ENCODE measurements at places on chromosomes 3 and 15. TPM values are rescaled to one million over a fixed set of nuclear protein-coding genes. Genes with fewer than 3 reads are reported as not detected.

DNA sequence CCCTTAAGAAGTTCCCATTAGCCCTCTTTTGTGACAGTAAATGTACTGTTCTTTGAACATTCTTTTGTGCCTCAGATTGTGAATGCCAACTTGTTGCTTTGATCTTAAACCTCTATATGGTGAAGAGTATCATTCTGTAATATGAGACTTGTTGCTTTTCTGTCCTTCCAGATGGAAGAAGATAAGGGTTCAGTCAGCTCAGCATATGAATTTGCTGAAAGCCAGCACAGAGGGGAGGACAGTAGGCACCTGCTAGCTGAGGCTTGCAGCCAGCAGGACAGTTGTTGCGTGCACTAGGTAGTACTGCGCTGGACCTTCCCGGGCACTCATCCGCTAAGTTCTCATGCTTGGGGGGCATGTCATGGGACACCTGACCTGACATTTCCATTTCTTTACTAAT, 74.7 kb downstream of the DCUN1D1 start:
- DNase-seq: no peak

DNA sequence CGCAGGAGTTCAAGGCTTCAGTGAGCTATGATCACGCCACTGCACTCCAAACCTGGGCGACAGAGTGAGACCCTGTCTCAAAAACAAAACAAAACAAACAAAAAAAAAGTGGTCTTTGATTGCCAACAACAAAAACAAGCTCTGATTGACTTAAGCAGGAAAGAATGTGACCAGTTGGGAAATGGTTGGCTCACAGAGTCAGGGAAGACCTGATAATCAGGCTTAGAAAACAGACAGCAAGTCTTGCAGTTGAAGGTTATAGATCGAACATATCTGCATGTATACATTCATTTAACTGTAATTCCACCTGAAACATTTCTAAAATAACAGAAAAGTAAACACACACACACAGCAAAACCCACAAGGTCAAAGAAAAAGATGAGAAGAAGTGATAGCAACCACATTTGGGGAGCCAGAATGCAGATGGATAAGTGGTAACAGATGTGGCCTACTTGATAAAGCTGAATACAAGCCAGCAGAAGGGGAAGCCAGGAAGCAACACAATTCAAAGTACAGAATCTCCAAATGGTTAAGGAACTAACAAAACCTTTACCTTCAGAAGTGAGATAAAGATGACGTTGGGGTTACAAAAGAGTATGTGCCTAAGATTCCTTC, 699.9 kb upstream of the ZNF385D start:
- DNase-seq: peak; percentile 30

DNA sequence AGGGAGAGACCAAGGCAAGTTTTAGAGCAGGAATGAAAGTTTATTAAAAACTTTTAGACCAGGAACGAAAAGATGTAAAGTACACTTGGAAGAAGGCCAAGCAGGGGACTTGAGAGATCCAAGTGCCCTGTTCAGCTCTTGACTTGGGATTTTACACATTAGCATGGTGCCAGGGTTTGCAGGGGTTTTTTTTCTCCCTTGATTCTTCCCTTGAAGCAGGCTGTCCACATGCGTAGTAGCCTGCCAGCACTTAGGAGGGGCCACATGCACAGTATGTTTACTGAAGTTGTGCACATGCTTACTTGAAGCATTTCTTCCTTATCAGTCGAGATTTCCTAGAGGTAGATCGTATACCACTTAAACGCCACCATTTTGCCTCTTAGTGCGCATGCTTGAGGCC, 277.5 kb upstream of the AGTR1 start:
- DNase-seq: no peak

DNA sequence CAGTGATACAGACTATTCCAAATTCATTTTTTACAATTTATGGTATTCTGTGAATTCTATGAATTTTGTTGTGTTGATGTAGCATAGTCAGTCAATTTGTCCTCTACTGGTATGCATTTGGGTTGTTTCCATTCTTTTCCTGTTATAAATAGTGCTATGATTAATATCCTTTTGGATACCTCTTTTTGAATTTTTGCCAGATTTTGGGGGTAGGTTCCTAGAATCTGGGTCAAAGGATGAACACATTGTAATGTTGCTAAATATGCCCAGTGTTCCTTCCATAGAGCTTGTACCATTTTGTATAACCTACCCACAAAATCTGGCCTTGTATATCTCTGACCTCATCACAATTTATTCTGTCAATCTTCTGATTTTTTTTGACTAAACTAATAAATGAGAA, 44.4 kb upstream of the C3orf38 start:
- no peak for DNase-seq

DNA sequence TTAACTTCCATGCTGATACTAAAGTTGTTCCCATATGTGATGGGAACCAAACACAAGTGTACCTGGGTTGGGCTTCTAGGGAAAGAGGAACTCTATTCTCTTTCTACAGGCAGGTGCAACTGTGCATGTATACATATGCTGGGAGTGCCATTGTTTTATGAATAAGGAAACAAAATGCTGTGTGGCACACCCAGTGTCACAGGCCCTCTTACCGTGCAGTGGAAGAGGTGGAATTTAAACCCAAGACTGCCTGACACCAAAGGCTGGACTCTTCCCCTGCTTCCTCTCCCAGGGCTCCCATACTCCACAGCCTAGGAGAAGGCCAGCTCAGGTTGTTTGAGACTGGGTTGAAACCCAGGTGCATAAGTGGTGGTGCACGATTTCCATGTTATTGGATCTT, 1.9 kb upstream of the FETUB start:
- no peak for DNase-seq

DNA sequence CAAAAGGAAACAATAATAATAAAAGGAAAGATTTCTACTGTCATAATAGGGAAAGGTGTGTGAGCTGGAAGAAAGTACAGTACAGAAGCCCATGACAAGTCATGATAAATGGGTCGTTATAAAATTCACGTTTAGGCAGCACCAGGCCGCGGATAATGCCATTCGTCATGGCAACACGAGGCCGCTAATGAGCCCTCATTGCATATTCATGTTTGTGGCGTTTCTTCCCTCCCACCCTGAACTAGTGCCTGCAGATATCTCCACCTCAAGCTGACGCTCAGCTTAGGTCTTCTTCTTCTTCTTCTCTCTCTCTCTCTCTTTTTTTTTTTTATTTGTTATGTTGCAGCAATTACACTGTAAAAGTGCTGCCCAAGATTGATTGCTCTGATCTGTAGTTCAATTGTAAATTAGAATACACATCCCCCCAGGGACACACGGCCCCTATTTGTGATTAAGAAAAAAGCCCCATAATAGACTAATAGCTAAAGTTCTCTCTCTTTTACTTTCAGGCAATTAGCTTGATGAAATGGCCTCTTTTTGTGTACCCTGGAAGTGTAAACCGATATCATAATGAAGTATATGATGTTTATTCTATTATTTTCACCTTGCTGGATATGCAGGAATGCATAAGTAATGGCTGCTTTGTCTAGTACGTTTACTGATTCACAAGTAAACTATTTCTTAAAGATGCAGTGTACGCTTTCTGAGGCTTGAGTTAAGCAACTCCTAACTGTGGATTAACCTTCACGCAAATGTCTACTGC, 61.9 kb upstream of the NR2F2 start:
- DNase-seq: no peak

DNA sequence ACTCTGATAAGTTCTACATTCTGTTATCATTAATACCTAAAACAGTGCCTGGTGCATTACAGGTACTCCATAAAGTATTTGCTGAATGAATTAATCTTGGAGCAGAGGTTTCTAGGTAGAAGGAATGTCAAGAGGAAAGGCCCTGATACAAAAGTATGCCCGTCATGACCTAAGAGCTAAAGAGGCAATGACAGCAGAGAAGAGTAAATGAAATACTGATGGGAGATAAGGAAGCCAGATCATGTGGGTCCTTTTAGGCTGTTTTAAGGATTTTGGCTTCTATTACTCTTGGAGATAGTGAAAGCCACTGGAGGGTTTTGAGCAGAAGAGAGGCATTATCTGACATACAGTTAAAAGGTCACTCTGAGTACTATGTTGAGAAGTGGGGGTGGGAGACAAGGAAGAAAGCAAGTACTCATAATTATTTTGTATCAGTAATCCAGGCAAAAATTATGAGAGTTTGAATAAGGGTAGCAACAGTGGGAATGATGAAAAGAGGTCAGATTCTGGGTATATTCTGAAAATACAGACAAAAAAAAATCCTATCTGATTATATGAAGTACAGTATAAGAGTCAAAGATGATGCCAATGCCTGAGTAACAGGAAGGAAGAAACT, 48.3 kb downstream of the DENND4A start:
- no peak for DNase-seq

DNA sequence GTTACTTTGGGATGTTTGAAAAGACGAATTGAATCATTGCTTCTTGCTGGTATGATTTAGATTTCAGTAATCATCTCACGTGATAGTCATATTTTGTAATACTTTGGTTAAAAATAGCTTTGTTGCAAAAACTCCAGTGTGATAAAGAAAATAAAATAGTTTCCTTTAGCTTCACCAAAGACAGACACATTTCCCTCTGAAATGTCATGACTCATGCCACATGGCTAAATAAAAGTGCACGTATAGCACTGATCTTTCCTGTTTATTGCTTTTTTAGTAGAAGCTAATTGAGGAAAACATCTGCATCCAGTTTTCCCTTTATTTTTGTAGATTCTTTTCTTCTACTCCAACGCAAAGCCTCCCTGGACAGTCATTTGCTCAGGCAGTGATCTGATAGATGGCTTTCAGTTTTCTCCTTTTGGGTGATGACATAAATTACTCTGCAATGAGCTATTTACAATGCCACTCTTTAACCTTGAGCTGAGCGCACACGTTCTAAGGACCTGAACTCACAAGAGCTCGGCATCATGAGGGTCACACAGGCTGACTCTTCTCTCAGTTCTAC, 84.9 kb downstream of the ARNT2 start:
- no peak for DNase-seq

GRCh38 chr15:66803182-66803729, 101.2 kb downstream of the SMAD6 start:
- DNase-seq: peak; percentile 94

- no peak for DNase-seq
Measured at GRCh38 chr3:68056556-68056955, 402.1 kb upstream of the SUCLG2 start.

GRCh38 chr3:146590521-146590920, 14.6 kb downstream of the PLSCR5 start:
- DNase-seq: no peak

- DNase-seq: no peak
Measured at GRCh38 chr3:89260721-89261120, 153.3 kb downstream of the EPHA3 start.

GRCh38 chr15:100929641-100930042, 10.5 kb downstream of the LRRK1 start:
- no peak for DNase-seq

DNA sequence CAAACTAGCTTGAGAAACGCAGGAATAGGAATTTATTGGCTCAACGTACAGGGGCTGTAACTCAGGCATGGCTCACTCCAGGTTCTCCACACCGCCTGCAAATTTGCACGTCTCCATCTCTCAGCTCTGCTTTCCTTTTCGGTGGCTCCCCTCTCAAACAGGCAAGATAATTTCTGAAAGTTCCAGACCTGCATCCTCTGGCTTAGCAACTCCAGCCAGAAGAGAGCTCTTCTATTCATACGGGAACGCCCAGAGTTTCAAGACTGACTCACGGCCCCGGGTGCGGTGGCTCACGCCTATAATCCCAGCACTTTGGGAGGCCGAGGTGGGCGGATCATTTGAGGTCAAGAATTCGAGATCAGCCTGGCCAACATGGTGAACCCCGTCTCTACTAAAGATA, 139.7 kb upstream of the BNIP2 start:
- no peak for DNase-seq

RTP1 gene
- not detected for total RNA-seq

WDR72 gene
- total RNA-seq: 0.73 TPM

NR1I2 gene
- total RNA-seq: 0.12 TPM

VGLL3 gene
- total RNA-seq: 55.3 TPM

UROC1 gene
- not detected for total RNA-seq

CADM2 gene
- total RNA-seq: 0.16 TPM

Measured in left lung (tissue), 14 donors.